ENCODE measurements at places on chromosomes 12 and 14.

- DNase-seq = no peak
These were observed 171.6 kb downstream of the DPY19L2 start for GRCh38 chr12:63496654-63497053.

- DNase-seq = no peak
These were observed 3.6 kb upstream of the KRT5 start for GRCh38 chr12:52523824-52524223.

GRCh38 chr12:42015051-42015461 is 129.6 kb downstream of the GXYLT1 start:
- no peak for DNase-seq

DNA sequence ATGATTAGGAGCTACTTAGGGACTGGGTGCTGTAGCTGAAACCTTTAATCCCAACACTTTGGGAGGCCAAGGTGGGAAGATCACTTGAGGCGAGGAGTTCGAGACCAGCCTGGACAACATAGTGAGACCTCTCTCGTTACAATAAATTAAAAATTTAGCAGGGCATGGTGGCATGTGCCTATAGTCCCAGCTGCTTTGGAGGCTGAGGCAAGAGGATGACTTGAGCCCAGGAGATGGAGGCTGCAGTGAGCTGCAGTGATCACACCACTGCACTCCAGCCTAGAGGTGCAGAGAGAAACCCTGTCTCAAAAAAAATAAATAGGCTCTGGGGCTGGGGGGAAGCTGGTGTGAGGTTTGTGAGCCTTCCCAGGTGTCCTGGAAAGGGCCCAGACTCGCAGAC is 97.2 kb downstream of the FBXL14 start:
- no peak for DNase-seq

DNA sequence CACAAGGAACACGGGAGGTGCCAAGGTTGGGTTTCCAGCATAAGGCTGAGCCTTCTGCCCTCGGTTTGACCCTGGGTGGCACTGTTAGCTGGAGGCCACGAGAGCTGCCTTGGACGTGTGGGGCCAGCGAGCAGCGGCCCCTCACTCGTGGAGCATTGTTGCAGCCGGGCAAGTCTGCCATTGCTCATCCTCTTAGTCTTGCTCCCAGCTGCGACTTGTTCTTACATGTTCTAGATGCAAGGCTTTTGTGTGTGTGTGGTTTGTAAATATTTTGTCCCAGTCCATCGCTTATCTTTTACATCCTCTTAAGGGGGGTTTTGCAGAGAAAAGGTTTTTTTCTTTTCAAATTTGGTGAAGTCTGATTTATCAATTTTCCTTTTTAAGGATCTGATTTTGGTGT is 21.1 kb upstream of the C1S start:
- no peak for DNase-seq

GRCh38 chr12:109463756-109464155 is 13.3 kb downstream of the KCTD10 start:
- DNase-seq = no peak

GRCh38 chr12:94638521-94638920 is 11.8 kb downstream of the TMCC3 start:
- no peak for DNase-seq

GRCh38 chr14:69775012-69775411 is 8.1 kb downstream of the SRSF5 start:
- no peak for DNase-seq

GRCh38 chr14:23071921-23072539 is 14.7 kb upstream of the CDH24 start:
- no peak for DNase-seq

DNA sequence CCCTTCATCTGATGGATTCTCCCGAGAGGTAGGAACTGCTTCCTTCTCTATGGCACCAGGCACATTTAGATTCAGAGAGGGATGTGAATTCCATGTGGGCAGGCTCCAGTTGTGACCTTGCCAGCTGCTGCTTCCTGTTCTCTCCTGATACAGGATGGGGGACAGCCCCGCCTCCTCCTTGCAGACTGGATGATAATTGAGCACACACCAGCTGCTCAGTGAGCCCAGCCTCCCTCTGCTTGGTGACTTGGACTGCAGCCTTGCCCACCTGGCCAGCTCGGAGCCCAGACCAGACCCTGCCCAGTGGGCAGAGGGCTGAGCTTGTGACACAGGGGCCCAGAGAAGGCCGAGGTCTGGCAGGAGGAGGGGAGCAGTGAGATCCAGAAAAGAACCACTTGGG is 90.2 kb downstream of the CALM1 start:
- no peak for DNase-seq

GRCh38 chr12:26633591-26634210 is 199.3 kb downstream of the ITPR2 start:
- peak; percentile 10 for DNase-seq

DNA sequence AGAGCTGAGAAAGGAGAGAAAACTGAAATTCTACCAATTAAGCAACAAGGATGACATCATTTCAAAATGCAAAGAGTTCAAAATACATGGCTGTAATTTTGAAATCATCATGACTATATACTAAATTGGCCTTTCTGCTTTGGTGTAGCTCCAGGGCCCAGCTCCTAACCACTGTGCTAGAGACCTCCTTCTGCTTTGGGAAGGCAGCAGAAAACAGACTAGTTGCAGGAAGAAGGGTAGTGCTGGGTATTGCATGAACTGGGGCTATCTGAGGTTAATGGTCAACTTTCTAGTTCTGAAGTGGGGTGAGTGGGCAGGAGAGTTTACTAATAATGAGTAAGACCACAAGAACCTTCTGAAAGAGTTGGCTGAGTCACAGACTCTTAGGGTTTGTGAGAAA is 66.2 kb downstream of the PTGER2 start:
- no peak for DNase-seq
